SK-N-MC (cell line): ENCODE measurements at places on chromosomes 4 and X.

- no peak for DNase-seq
Measured at GRCh38 chr4:55592014-55592413, at the start of gene PDCL2. PDCL2 (minus strand) TSS chr4:55592245; CDS start chr4:55592109, 136 bp downstream.

DNA sequence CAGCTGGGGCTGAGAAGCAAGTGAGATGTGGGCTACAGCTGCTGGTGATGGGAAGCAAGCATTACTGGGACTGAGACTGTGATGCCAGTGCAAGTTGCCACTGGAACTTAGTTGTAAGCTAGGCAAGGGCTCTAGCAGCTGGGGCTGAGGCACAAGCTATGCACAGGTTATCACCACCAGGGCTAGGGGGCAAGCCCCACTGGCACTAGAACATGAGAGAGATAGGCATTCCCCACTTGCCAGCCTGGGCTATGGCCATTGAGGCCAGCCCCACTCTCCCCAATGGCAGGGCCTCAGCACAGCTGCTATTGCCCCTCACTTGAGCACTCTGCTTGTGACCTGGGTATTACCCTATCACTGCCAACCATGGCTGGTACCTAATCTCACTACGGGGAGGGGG is 130.8 kb upstream of the SMIM31 start:
- no peak for DNase-seq

- no peak for DNase-seq
Measured at GRCh38 chrX:54030329-54030728, 13.9 kb downstream of the PHF8 start.

DNA sequence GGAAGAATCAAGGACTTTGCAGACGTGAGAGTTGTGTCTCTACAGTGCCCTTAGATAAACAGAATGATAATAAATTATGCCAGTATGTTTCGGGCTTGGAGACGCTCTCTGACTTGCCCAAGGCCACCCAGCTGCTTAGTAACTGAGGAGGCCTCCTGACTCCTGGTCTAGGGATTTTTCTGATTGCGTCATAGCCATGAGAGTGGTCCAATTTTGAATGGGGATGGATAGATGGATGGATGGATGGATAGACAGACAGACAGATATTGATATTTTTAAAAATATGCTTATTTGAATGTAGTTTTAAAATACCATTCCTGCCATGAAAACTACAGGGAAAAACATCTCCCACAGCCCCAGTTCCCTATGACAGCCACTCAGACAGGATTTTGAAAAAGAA is 15.5 kb downstream of the ARHGAP36 start:
- no peak for DNase-seq

DNA sequence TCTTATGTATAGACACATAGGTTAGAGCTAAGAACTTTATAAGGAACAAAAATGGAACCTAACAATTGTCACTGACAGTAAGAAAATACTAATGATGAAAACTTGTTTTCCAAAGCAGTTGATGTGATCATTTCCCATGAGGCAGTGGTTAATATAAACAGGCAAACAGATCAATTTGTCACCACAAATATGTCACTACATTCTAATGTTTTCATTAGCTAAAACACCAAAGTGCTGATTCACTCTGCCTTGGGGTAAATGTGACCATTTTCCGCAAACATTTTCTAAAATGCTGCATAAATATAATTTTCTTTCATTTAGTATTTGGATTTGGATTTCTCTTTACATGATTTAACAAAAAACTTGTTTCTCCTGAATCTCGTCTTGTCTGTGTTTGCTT is 408.9 kb upstream of the CTSO start:
- DNase-seq, result no peak

- DNase-seq, result no peak
Measured at GRCh38 chrX:70432936-70433847, 10.1 kb downstream of the GDPD2 start.

GRCh38 chr4:162700815-162701361 is 465.8 kb downstream of the NAF1 start:
- DNase-seq, result no peak

DNA sequence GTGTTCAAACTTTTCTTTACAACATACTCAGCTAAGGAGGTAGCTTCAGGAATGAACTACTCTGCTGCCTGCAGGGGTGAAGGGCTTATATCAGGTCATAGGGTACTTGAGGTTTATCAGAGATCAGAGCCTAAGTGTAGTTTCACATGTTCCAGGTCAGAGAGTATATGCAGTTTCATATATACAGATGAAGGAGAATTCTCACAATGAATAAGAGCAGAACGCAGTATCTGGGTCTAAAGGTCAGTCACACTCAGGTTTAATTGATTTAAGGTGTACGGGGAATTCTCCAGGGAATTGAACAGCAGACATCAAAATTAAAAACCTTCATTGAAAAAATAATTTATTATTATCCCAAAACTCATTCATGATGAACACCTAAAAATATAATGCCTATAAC is 700.6 kb downstream of the TECRL start:
- DNase-seq, result no peak

- no peak for DNase-seq
Measured at GRCh38 chrX:40108162-40108958, 10.6 kb upstream of the BCOR start.

- no peak for DNase-seq
Measured at GRCh38 chr4:17109126-17109525, 210.7 kb upstream of the LDB2 start.

DNA sequence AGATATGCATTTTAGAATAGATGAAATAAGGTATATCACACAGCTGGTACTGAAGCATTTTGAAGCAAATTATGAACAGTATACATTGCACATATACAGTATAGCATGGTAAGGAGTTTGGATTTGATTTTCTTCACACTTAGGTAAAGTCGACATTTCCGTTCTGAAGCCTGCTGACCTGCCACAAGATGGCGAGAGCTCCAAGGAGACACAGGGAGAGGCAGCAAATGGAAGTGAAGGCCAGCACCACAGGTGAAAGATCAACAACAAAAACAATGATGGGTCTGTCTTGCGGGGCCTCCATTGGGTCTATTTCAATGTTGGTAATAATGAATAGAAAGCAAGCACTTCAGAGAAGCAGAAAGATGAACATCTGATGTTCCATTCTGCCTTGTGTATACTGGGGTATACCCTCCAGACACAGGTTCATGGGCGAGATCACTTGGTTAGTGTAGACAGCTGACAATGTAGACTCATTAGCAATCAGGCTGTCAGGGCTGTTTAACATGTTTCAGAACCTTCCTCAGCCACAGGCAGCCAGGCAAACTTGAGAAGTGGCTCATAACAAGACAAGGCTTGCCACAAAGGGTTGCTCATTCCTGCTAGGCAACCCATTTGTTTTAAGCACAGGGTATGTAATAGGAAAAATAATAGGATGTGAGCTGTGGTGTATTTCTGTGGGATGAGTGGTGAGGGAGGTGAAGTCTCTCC is 21.4 kb upstream of the NOX1 start:
- DNase-seq, result no peak

GRCh38 chr4:4670869-4671268 is 129.0 kb upstream of the STX18 start:
- no peak for DNase-seq

GRCh38 chrX:42117318-42117717 is 194.0 kb upstream of the CASK start:
- no peak for DNase-seq

DNA sequence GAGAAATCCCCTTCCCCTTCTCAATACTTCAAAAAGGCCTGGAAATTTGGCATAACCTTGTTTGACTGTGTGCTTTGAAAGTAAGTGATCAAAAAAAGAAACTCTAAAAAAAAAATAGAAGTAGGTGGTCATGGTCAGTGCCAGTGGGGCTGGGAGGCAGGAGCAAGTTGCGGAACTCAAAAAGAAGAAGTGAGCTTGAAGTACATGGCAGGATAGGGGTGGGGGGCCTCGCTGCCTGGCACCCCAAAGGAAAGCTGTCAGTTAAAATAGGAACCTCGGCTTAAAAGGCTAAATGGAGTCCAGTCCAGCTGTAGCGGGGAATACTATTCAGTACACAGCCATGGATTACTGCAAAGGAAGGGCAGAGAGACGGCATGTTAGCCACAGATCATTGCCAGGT is 12.2 kb upstream of the NKRF start:
- DNase-seq, result no peak

DNA sequence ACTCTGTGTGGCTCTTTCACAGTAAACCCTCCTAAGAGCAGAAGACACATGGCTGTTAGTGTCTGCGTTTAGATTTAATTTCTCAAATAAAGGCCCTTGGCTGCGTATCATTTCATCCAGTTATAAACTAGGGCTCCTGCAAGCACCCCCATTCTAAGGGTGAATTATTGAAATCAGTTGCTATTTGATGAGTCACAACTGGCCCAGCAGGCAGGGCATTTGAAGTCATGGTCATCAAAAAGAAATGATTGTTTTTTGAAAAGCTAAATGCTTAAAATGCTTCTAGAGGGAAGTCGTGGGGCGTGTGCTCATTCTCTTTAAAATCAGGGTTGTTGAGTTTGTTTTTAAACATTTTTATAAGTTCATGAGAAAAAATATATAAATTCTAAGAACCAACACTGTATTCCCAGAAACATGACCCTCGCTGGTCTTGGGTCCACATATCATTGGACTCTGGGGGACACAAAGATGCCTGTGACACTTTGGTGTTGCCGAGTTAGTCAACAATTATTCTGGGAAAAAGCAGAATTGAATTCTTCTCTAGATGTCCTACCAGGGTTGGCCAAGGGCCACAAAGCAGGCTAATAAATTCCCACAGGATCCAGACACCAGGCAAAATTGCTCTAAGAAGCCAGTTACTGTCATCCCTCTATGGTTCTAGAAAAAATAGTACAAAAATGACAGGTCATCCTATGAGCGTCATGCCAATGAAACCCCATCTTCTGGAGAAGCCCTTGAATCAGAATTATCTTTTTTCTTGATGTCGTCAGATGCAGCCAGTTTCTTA is 99.5 kb upstream of the MYOZ2 start:
- no peak for DNase-seq

DNA sequence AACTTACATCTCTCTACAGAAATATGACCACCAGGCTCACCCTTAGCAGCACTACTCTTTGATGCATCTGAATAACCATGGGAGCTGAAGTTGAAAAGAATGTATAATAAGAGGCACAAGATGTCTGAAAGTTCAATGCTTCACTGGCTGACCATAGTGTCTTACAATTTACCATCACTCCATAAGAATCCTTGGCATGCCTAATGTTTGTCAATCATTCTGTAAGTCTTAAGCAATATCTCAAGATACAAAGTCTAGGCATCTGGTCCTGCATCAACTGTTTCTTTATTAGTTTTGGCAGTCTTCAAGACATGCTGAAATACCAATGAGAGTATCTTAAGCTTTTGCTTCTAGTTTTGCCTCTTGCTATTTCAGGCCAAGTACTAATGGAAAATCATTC is 755.5 kb downstream of the STIM2 start:
- no peak for DNase-seq

DNA sequence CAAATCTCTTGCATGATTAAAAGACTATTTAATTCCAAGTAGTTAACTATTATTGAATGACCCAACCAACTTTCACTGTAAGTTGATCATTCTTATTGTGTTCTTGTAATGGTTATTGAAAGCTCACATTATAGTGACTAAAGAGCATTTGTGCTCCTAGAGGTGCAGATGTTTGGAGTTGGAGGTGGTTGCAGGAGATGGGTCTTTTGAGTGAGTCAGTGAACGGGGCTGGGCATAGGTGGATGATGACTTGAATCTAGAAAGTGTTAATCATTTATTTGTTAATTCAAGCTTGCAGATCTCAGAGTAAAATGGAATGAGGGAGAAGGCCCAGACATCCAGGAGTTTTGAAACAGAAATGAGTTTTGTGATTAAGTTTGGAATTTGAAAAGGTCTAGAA is 13.7 kb downstream of the NWD2 start:
- DNase-seq, result no peak

DNA sequence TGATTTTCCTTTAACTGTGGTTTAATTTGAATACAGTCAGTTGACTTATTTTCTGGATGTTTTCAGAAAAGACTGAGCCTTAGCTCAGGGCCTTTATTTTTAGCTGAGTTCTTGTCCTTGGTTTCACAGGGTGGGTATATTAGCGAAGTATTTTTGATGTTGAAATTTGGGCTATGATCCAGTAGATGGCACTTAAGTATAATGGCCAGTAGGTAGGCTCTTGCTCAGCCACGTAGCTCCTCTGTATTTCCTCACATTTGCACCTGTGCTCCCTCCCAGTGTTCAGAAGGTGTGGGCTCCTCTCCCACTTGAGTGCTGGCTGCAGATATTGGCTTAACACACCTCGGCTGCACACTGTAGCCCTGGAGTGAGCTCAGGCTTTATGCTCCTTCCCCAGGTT is 549.9 kb upstream of the AMOT start:
- no peak for DNase-seq

- no peak for DNase-seq
Measured at GRCh38 chr4:70577220-70577927, 14.7 kb upstream of the AMBN start.

GRCh38 chr4:7657545-7658297 is 223.0 kb upstream of the PSAPL1 start:
- no peak for DNase-seq

DNA sequence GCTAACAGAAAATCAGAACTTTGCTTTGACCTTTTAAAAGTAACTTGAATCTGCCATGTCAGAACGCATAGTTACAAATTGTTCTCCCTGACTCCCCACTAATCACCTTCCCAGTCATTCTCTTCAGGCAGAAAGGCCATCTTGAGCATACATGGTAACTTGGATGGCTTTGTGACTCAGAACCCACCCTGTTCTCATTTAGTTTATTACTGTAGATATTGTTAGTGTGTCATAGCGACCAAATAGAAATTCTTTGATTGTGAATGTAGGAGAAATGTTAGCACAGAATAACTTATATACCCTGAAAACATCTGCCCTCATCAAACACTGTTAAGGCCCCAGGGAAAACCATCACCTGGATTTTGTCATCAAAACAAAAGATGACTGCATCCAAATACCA is 382.0 kb downstream of the MAGEB5 start:
- DNase-seq, result no peak

DNA sequence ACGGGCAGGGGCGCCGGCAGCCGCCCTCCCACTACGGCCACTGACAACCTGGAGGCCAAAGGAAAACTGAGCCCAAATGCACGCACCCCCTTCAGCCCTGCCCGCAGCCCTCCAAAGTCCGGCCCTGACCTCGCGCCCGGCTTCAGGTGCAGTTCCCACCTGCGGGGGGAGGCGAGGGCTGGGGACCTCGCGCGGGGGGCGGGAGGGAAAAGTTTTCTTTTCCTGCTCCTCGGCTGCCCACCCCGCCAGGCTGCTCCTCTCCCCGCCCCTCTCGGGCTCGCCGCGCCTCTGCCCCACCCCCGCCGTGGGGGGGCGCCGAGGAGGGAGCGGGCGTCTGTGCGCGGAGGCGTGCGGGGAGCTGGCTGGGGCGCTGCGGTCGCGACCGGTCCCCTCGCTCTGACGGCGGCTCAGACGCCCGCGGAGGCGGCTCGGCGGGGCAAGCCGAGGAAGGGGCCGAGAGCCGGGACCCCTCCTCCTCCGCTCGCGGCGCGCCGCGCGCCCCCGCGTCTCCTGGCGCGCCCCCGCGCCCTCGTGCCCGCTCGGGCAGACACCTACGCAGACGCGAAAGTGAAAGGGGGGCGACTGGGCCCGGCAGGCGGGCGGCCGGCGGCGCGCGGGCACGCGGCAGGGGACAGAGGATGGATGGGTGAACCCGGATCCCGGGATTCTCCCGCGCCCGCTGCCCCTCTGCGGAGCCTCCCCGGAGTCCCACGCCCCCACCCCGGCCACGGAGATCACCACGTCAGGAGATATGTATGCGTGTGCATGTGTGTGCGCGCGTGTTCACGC is 3.1 kb upstream of the NR3C2 start:
- DNase-seq, result no peak

GRCh38 chr4:108867476-108867875 is 104.6 kb upstream of the ETNPPL start:
- no peak for DNase-seq
